ENCODE measurements at places on chromosomes 7 and 10. TPM values are rescaled to one million over a fixed set of nuclear protein-coding genes. Genes with fewer than 3 reads are reported as not detected.

GRCh38 chr7:82803411-82803810, 359.3 kb downstream of the PCLO start:
- no peak for DNase-seq
- H3K4me1 ChIP-seq: no peaks in the 10 kb centered on the region
- H3K27ac ChIP-seq: no peak overlapping the region
- H3K27me3 ChIP-seq: no peaks in the 10 kb centered on the region
- H3K4me3 ChIP-seq: no peak overlapping the region

GRCh38 chr7:82760831-82761230, 317.3 kb upstream of the CACNA2D1 start:
- no peak overlapping the region for H3K4me3 ChIP-seq
- H3K27me3 ChIP-seq: no peaks in the 10 kb centered on the region
- no peaks in the 10 kb centered on the region for H3K36me3 ChIP-seq
- no peaks in the 10 kb centered on the region for H3K4me1 ChIP-seq
- no peak overlapping the region for H3K27ac ChIP-seq
- no peak for DNase-seq

GRCh38 chr10:98314532-98315284, 46.7 kb upstream of the LOXL4 start:
- peaks cover 10% of the 10 kb centered on the region for H3K4me1 ChIP-seq
- peak overlapping the region; percentile 54 for H3K27ac ChIP-seq
- DNase-seq: no peak
- H3K27me3 ChIP-seq: no peaks in the 10 kb centered on the region
- H3K36me3 ChIP-seq: no peaks in the 10 kb centered on the region
- no peak overlapping the region for H3K4me3 ChIP-seq

DNA sequence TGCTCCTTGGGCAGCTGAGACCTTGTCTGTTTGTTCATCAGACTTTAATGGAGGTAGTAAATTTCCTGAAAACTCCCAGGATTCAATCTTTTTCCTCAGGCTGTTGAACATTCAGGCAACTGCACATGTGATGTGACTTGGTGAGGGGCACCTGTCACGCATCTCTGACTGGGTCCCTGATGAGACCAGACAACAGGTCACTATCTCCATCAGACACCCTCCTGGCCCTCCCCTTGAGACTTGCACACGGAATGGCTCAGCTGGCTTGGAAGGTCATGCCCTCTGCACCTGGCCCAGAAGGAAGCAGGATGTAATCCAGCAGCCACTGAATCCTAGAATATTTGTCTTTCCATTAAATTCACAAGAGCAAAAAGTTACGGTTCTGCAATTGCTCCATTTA, 15.9 kb downstream of the AQP1 start:
- H3K4me1 ChIP-seq: no peaks in the 10 kb centered on the region
- H3K27me3 ChIP-seq: no peaks in the 10 kb centered on the region
- DNase-seq: no peak
- H3K36me3 ChIP-seq: peaks cover 43% of the 10 kb centered on the region
- H3K4me3 ChIP-seq: no peak overlapping the region
- H3K27ac ChIP-seq: no peak overlapping the region

DNA sequence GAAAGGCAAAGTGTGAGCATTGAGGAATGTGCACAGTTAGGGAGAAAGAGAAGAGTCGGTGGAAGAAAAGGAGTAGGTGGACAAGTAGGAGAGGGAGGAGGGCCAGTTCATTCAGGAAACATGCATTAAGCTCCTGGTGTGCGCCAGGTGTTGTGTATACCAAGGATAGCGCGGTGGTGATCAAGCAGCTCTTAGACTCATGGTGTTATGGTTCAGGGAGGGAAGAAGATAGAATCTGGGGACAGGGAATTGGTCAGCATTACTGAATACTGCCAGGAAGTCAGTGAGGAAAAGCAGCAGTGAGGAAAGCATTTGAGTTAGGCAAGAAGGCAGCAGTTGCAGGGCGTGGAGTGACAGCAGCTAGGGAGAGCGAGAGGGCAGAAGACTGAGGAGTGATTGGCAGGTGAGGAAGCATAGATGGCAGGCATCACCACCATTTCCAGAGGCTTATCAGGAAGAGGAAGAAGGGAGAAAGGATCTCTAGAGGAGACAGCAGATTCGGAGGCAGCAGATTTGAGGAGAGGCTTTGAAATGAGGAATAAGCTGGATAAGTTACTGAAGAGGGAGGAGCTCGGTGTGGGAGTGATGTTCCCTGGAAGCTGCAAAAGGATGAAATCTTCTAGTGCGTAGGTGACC, 265.6 kb downstream of the GFRA1 start:
- H3K4me3 ChIP-seq: no peak overlapping the region
- H3K4me1 ChIP-seq: no peaks in the 10 kb centered on the region
- no peak overlapping the region for H3K27ac ChIP-seq
- no peaks in the 10 kb centered on the region for H3K27me3 ChIP-seq

DNA sequence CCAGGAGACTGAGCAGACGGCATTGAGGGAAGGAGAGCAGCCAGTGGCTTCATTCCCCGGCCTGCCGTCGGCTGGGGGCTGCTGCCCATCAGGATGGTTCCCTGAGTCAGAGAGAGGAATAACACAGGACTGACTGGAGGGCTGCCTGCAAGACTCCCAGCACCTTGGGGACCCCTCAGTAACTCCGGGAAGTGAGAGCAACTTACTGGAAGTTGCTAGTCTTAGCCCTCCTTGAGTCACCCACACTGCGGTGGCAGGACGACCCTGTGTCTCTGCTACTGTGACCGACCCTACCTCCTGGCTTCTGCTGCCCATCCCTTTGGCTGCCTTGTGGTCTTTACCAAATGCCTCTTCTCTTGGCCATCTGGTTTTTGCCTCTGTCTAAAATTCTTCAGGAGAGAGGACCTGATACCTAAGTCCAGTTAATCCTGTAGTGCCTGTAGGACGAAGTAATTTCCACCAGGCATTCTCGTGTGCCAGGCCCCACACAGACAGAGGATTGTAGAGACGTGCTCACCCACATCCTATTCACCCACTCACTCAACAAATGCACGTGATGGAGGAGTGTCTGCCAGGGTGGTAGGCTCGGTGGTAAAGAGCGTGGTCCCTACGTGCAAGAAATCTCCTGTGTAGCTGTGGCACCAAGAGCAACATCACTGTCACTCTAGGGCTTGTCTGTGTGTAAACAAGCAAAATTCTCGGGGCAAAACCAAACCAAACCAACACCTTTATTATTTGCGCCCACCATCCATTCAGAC, 156.5 kb downstream of the PRKCQ start:
- no peak for DNase-seq
- no peaks in the 10 kb centered on the region for H3K36me3 ChIP-seq
- no peak overlapping the region for H3K27ac ChIP-seq
- H3K4me1 ChIP-seq: no peaks in the 10 kb centered on the region

DNA sequence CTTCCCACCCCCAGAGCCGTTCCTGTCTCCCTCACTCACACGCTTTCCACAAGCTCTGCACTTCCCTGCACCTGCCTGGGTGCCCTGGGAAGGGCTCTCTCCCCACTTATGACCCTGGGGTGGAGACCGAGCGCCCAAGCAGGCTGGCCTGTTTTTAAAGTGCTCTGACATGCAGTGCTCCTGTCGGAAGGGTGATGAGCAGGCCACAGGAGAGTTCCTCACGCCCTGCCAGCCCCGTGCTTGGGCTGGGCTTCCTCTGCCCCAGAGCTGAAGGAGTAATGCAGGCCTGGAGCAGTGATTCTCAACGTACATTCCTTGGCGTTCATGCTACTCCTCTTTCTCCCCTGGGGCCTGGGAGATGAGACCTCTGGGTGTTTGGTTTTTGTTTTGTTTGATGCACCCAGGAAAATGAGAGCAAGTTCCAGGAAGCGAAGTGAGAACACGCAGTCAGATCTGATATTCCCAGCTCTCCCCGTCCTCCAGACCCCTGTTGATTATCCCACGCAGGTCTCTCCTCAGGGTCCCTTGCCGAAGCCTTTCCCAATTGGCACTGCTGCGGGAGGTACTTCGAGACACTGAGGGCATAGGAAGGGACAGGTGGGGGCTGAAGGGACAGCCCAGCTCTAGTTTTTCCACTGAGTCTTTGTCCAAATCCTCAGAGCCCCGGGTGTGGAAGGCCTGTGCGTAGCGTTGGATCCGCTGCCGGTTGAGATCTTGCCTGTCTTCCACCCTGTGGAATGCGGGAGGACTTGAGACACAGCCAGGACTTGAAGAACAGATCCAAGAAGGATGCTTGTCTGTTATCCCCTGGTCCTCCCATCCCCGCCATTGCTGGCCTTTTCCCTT, 14.1 kb downstream of the TRPV6 start:
- peaks cover 11% of the 10 kb centered on the region for H3K36me3 ChIP-seq
- no peaks in the 10 kb centered on the region for H3K27me3 ChIP-seq
- DNase-seq: no peak
- no peak overlapping the region for H3K4me3 ChIP-seq

- H3K4me1 ChIP-seq: no peaks in the 10 kb centered on the region
- H3K4me3 ChIP-seq: peak within 1 kb of the TSS; percentile 70
- no peaks in the 10 kb centered on the region for H3K36me3 ChIP-seq
These were observed at the start of gene KCND2 for GRCh38 chr7:120272701-120273475. Gene KCND2 (plus strand): TSS chr7:120273175.

- H3K27ac ChIP-seq: no peak overlapping the region
- no peaks in the 10 kb centered on the region for H3K27me3 ChIP-seq
- no peak overlapping the region for H3K4me3 ChIP-seq
- no peaks in the 10 kb centered on the region for H3K4me1 ChIP-seq
These were observed 37.9 kb upstream of the DNAJB12 start for GRCh38 chr10:72392571-72392970.

DNA sequence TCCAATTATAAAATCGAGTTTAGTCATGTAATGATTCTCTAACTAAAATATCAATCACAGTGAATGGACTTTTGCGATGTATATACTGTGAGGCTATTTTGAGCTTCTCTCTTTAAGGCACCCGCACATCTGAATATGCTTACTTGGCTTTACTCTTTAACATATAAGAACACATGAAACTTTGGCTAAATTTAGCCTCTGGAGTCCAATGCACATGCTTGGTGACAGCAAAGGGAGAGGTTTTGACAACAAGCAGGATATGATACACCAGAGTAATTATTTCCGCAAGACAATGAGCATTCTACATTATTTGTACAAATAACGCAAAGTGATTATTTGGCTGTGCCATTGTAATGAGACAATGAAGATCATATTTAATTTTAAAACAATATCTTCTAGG, 72.4 kb downstream of the ARID5B start:
- no peak overlapping the region for H3K4me3 ChIP-seq
- no peaks in the 10 kb centered on the region for H3K27me3 ChIP-seq
- peaks cover 55% of the 10 kb centered on the region for H3K4me1 ChIP-seq
- DNase-seq: no peak
- H3K36me3 ChIP-seq: no peaks in the 10 kb centered on the region

DNA sequence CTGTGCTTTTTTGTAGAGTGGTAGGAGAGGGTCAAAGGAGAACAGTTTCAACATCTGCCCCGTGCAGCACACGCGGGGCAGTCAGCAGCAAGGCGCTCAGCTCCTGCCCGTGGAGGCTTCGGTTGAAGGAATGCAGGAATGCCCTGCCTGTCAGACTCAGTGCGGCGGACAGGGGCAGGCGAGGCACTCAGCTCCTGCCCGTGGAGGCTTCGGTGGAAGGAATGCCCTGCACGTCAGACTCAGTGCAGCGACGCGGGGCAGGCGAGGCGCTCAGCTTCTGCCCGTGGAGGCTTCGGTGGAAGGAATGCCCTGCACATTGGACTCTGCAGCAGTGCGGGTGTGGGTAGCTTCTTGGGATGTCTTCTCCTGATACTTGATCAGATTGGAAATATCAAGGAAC, 37.0 kb downstream of the PPP2R2D start:
- peaks cover 5% of the 10 kb centered on the region for H3K4me1 ChIP-seq
- H3K27ac ChIP-seq: no peak overlapping the region
- H3K27me3 ChIP-seq: no peaks in the 10 kb centered on the region
- H3K36me3 ChIP-seq: peaks cover 20% of the 10 kb centered on the region
- no peak overlapping the region for H3K4me3 ChIP-seq

GRCh38 chr7:81478664-81479063, 291.2 kb downstream of the HGF start:
- H3K36me3 ChIP-seq: no peaks in the 10 kb centered on the region
- peaks cover under 1% of the 10 kb centered on the region for H3K4me1 ChIP-seq

DNA sequence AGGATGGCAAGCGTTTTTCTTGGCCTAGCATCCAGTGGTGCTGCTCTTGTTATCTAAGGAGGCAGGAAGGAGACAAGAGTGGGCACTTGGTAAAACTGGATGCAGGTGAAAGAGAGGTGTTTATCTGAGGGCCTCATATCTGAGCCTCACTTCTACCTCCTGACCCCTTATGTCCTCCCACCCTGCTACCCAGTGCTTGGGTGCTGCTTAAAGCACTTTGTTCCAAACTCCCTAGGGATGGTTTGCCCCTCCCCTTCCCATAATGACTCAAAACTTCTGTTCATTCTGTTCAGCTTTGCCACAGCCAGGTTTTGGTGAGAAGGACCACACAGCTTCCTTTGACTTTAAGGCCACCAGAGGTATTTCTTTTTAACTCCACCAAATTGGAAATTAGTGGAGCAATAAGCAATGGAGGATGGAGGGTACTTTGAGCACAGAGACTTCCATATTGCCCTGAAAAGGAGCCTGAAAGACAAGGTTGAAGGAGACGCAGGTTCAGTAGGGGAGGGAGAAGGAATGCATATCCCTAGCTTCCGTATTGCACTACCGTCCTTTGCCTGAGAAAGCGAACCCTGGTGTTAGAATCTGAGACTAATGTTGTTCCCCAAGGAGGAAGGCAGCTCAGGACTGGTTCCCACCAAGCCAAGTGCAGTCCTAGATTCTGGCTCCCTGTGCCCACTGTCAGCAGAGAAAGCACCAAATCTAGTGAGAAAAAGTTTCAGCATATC, 30.1 kb downstream of the ENTPD1 start:
- peaks cover 65% of the 10 kb centered on the region for H3K4me1 ChIP-seq
- H3K27me3 ChIP-seq: no peaks in the 10 kb centered on the region
- no peak overlapping the region for H3K27ac ChIP-seq
- no peak overlapping the region for H3K4me3 ChIP-seq
- H3K36me3 ChIP-seq: no peaks in the 10 kb centered on the region

- no peak overlapping the region for H3K4me3 ChIP-seq
- H3K27ac ChIP-seq: no peak overlapping the region
These were observed 69.1 kb downstream of the ZNF438 start for GRCh38 chr10:30962522-30962921.

GRCh38 chr7:151425670-151426440, 14.1 kb downstream of the CRYGN start:
- peaks cover 53% of the 10 kb centered on the region for H3K4me1 ChIP-seq
- H3K36me3 ChIP-seq: no peaks in the 10 kb centered on the region
- no peak for DNase-seq
- no peaks in the 10 kb centered on the region for H3K27me3 ChIP-seq
- peak overlapping the region; percentile 56 for H3K27ac ChIP-seq
- H3K4me3 ChIP-seq: peak overlapping the region; percentile 59

The TWIST1 gene
- 14.2 TPM for total RNA-seq

The CNNM1 gene
- 0.35 TPM for total RNA-seq

The TES gene
- 186 TPM for total RNA-seq

The SEMA3E gene
- total RNA-seq: 3.4 TPM

The FEZF1 gene
- not detected for total RNA-seq

The KCNIP2 gene
- total RNA-seq: 1.2 TPM

The SPDYE6 gene
- total RNA-seq: not detected

The CYP2C19 gene
- not detected for total RNA-seq

The H2BK1 gene
- not detected for total RNA-seq

The IQUB gene
- total RNA-seq: 0.21 TPM
